NCI-H748 treated with DMSO at 0.1 percent for 48 hours (cell line): ENCODE measurements at places on chromosomes 12 and 14.
A peak's percentile ranks its signal among the peaks of the same experiment; 100 is the strongest.

DNA sequence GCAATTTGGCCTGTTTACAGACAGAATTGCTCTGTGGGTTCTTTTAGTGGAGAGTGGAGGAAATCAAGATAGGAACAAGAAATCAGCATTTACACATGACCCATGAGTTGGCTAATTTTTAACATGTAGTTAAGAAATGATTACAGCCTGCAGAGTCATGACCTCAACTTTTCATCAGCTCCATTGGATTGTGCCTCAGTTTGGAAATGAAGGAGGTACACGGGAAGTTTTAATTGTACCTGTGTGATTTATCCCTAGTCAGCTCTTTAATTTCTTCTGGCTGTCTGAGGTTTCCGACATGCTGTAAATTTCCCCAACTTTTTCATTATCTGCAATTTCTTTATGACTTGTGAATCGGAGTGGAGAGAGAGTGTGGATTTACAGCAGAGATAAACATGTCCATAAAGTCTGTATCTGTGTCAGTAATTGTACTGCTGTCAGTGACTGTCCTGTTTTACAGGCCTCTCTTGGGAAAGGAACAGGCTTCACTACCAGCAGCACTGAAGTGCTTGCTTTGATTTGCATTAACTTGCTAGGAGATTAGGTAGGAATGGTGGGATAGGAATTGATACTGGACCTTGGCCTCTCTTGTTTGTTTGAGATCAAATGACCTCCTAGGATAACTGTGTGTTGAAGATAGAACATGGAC is 49.2 kb downstream of the LIN52 start:
- no peak for DNase-seq

DNA sequence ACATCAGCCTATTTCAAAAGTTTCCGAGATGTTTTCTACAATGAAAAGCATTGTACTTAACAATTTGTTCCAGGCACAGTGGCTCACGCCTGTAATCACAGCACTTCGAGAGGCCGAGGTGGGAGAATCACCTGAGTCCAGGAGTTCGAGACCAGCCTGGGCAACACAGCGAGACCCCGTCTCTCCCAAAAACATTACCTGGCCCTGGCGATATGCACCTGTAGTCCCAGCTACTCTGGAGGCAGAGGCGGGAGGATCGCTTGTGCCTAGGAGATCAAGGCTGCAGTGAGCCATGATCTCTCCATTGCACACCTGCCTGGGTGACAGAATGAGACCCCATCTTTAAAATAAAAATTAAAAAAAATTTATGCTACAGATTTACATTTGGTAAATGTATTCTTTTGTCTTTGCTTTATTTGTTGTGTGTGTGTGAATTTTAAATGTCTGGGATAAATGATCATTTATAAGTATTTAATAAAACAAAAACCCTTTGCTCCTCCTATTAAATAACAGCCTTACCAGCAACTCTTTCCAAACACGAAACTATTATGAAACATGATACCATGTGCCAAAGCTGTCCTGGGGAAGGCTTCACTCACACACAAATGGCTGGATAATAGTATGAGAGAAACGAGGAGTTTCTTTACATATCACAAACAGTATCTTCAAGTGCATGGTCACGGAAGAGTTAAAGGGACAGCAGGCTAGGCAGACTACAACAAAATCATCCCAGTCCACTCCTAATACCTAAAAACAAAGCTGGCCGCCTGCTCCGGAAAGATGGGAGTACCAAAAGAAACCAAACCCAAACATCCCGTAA is 1.1 kb downstream of the ATXN3 start:
- no peak for DNase-seq

DNA sequence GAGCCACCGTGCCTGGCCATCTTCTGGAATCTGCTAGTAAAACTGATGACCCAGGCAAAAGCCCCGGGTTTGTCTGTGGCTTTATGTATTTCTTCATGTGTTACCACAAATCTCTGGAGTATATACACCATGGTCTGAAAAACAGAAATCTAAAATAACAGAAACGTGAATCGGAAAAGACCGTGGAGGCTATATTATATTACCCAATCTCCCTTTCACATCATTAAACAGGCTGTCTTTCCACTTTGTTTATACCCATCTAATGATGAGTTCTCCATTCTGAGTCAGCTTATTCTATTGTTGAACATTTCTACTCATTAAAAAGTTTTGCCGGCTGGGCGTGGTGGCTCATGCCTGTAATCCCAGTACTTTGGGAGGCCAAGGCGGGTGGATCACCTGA is 9.5 kb upstream of the AJUBA start:
- DNase-seq = no peak

GRCh38 chr14:99568567-99569560 is 35.1 kb downstream of the CCDC85C start:
- peak; percentile 12 for DNase-seq

DNA sequence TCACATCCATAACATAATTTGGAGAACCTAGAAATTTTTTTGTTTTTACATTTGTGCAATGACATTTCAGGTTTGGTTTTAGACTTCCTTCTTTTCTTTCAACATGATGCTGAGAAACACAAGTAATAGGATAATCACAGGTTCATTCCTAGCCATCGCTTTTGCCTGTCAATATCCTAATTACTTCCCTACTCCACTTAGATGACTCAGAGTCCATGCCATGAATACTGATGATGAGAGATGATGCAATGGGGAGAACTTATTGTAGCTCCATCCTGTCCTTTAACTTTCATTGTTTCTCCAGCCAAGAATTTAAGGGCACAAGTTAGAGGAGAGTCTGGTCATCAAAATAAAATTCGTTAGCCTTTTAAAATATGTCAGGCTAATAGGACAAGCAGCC is 101.3 kb downstream of the PTPRO start:
- DNase-seq = peak; percentile 43

- no peak for DNase-seq
Observed at GRCh38 chr12:92911339-92911738, 17.8 kb downstream of the EEA1 start.

DNA sequence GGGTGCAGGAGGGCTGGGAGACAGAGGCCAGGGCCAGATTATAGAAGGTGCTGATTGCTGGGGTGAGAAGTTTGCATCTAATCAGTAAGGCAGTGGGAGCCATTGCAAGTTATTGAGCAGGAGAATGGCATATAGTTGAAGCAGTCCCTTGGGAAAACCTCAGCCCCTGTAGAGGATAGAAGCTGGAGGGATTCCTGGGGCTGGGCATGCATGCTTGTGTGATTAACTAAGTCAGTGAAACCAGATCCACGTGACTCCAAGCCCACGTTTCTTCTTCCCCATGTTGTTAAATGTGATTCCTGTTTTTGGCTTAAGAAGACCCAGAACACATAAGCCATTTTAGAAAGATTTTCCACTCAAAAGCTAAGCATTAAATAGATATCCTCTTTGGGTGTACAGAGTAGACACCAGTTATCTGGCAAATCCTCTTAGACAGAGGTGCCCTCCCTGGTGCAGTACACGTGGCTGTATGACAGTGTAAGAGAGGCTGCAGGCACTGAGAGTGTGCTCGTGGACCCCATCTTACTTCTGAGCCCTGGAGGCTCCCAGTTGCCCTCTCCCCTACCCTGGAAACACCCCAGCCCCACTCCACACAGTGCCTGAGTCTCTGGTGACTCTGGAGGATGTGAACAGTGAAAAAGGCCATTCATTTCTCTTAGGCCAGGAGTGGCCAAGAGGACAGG is 3.2 kb downstream of the C14orf132 start:
- DNase-seq = no peak

DNA sequence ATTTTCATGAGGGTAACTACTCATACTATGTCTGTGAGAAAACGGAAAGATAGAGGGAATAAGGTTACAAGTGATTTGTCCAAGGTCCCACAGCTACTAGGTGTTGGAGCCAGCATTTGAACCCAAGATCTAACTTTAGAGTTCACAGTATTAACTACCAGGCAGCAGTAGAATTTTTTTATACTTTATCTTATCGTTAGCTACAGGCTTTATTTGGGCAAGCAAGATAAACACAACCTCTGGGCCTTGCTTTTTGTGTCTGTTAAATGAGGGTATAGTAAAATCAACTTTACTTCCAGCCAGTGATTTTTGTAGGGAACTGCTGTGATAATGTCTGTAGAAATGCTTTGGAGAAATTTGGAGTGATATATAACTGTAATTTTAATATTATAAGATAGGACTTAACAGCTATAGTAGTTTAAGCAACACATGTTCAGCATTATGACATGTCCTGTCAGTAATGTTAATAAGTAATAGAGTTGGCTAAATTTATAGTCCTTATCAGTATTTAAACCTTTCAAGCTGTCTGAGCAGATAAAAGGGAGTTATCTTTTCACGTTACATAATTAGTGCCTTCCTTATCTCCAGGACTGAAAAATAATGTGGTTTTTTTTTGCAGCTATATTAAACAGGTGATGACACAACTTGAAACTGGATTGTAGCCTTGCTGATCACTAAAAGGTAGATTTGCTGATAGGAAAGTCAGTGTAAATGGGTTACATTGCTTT is 12.8 kb downstream of the LEMD3 start:
- DNase-seq = no peak

DNA sequence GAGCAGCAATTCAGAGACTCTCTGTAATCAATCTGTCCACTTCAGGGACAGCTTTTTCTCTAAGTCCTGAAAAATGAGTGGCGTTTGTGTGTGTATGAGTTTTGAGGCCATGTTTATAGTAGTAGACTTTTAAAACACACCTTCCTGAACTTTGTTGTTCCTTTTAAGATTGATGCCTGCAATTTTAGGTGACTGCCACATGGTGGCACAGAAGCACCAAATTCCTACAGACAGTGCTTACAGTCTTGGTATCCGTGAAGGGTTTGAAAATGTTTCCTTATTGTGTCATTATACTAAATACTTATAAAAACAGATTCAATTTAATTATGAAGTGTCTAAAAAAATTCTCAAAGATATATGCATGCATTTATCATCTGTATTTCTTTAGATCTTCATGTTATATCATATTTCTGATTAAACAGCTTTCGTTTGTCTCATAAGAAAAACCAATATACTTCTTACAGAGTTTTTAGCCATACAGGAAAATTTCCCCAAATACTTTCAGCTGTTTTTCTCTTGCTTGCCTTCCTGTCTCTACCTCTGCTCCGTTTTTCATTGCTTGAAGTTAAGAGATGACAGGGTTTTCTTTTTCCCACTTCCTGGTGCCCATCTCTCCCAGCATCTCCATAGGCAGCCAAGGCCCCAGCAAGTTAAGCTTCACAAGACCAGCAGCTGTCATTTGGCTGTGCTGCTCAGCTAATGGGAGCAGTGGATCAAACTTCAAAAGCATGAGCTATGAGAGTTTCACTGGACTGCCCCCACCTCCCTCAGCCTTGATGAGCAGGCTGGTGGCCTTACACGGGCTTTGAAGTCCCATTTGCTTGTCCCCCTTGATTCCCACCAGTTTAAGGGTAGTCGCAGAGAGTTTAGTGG is 259.6 kb downstream of the AKAP6 start:
- DNase-seq = no peak

GRCh38 chr12:42568952-42569915 is 20.3 kb downstream of the PRICKLE1 start:
- DNase-seq = peak; percentile 56

DNA sequence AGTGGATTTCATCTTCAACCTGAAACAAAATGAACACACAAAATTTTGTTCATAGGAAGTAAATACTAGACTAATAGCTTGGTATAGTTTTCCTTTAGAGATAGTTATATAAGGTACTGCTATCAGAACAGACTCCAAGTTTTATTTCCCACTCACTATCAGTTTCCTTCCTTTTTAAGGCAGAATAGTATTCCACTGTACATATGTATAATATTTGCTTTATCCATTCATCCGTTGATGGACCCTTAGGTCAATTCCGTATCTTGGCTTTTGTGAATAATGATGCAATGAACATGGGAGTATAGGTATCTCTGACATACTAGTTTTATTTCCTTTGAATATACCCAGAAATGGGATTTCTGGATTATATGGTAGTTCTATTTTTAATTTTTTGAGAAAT is 3.7 kb downstream of the CCNB1IP1 start:
- no peak for DNase-seq
